Activated naive CD4-positive, alpha-beta T cell (primary cell): ENCODE measurements at places on chromosomes 7 and 10.

DNA sequence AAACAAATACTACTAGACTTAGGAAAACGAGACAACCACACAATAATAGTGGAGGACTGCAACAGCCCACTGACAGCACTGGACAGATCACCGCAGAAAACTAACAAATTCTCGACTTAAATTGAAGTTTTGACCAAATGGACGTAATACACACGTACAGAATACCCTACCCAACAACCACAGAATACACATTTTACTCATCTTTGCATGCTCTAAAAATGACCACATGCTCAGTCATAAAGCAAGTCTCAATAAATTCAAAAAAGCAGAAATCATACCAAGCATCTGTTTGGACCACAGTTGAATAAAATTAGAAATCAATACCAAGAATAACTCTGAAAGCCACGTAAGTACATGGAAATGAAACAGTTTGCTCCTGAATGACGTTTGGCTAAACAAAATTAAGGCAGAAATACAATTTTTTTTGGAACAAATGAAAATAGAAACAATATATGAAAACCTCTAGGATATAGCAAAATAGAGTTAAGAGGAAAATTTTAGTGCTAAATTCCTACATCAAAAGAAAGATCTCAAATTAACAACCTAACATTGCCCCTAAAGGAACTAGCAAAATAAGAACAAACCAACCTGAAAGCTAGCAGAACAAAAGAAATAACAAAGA lies 30.6 kb downstream of the MAPK8 start:
- no peak for DNase-seq

DNA sequence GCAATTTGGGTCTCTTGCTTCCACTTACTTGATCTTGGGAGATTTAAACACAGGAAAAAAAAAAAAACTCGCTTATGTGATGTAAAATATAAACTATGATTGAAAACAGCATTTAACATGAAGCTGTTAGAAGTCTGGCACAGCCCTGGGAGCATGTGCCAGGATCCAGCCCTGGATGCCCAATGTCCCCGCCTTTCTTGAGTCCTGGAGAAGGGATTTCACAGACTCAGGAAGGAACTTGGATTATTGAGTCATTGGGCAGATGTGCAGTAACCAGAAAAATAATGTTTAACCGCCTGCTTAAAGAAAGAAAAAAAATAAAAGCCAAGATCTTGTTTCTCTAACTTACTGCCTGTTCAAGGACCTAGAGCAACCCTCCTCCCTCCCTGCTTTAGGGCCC lies 3.7 kb upstream of the JCAD start:
- no peak for DNase-seq

DNA sequence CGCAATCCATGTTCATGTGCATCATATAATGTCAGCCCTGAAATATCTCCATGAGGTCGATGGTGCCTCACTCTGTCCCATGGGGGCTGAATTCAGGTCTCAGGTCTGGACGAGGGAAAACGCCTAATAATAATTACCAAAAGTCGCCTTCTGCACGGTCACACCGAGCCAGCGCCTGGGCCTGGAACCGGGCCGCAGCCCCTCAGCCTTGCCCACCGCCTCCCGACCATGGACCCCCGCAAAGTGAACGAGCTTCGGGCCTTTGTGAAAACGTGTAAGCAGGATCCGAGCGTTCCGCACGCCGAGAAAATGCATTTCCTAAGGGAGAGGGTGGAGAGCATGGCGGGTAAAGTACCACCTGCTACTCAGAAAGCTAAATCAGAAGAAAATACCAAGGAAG lies 18.8 kb upstream of the KLRG2 start:
- no peak for DNase-seq

- no peak for DNase-seq
Observed at GRCh38 chr10:128416231-128416630, 290.0 kb upstream of the MKI67 start.

DNA sequence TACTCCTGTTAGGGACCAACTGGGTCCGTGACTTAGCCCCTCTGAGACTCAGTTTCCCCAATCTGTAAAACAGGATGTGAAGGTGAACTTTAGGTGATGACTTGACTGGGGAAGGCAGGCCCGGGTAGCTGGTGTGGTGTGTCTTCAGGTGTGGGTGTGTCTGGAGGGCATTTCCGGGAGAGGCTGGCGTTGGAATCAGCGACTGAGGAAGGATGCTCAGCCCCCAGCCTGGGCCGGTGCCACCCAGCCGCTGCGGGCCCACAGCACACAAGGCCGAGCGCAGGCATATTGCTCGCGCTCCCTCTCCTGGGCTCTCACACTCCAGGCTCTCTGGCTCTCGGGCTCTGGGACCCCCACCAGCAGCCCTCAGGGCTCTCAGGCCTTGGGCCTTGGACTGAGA lies 31.7 kb upstream of the CNPY1 start:
- DNase-seq, result no peak

GRCh38 chr7:111092406-111093236 lies 1.7 kb downstream of the LRRN3 start:
- no peak for DNase-seq

- peak; percentile 4 for DNase-seq
Observed at GRCh38 chr7:23205909-23206767, 24.3 kb downstream of the NUP42 start.

DNA sequence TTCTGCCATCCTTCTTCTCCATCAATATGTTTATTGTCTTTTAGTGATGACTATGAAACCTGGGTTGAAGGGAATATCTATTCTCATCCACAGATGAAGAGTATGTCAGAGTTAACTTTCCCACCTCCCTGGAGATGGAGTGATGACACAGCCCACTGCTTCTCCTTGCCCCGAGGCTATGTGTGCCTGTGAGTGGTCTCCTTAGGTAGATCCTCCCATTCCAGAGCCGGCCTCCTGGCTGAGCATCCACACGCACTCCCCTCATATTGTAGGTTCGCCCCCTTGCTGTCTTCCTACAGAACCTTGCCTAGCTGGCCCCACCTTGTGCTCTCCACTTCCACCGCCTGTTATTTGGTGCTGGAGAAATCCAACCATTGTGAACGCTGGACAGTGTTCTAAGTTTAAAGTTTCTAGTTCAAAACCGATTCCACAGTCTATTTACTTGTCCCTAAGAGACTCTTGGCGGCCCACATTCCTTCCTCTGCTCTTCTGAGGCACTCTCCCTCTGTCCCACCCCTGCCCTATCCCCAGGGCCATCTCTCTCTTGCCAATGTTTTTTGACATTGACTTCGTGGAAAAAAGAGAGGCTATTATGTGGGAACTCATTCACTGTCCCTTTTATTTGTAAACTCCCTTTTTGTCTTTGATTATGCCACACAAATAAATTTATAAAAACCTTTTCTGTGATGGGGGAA lies 168.0 kb downstream of the ZNF438 start:
- no peak for DNase-seq

DNA sequence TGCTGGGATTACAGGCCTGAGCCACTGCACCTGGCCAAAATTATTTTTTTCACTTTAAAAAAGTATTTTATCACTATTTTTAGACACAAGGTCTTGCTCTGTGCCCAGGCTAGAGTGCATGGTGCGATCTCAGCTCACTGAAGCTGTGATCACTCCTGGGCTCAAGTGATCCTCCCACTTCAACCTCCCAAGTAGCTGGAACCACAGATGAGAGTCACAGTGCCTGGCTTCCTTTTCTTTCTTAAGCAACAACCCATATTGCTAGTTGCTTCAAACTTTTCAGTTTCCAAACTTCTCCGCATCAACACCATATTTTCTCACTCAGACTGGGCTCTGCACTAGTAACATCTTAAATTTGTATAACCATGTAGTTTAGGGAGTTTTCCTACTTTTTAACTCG lies 9.5 kb upstream of the SMC3 start:
- no peak for DNase-seq

DNA sequence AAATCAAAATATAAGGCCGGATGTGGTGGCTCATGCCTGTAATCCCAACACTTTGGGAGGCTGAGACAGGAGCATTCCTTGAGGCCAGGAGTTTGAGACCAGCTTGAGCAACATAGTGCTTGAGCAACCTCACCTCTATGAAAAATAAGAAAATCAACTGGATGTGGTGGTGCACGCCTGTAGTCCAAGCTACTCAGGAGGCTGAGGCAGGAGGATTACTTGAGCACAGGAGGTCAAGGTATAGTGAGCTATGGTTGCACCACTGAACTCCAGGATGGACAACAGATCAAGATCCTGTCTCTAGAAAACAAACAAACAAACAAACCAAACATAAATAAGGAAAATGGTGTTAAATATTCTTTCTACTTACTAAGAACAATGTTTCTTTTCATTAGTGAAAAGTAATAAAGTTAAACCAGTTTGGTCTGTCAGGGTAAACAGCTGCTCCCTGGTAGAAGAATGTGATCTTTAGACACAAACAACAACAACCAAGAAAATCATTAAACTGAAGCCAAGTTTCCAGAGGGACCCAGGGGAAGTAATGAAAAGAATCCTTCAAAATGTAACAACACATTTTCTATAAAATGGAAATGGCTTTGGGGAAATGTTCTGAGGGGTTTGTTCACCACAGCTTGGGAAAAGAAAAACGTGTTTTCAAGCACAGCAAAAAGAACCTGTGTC lies 17.5 kb upstream of the BAG3 start:
- no peak for DNase-seq

DNA sequence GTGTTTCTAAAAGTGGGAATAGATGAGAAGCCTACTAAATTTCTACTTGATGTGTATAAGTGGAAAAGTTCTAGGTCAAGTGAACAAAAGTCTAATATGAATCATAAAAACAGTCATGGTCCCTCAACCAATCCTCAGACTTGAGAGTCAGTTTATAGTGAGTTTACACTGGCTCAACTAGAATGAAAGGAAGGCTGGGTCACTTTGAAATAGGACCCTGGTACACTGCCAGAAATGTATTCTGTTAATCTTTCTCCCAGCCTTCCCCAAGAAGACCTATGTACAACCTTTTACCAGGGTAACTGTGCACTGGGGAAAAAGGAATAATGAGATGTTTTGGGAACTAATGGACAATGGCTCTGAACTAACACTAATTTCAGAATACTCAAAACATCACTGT lies 17.3 kb downstream of the ELMO1 start:
- DNase-seq, result no peak

- DNase-seq, result no peak
Observed at GRCh38 chr10:130400890-130401289, 264.7 kb downstream of the GLRX3 start.

DNA sequence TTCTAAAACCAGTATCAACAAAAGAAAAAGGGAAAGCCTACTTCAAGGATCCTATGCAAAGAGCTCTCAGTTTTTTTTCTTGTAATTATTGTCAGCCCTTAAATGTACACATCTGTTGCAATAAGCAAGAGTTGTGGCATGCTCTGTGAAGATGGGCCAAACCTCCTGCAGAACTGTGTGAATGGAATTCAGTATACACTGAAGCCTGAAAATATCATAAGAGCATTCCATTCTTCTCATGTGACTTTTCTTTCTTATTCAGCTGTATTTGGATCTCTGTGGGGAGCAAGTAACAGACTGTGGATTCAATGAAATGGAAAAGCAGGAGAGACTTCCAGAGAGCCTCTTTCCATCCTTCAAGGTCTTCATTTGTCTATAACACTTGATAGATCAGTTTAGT lies 130.7 kb downstream of the SAMD9 start:
- no peak for DNase-seq

DNA sequence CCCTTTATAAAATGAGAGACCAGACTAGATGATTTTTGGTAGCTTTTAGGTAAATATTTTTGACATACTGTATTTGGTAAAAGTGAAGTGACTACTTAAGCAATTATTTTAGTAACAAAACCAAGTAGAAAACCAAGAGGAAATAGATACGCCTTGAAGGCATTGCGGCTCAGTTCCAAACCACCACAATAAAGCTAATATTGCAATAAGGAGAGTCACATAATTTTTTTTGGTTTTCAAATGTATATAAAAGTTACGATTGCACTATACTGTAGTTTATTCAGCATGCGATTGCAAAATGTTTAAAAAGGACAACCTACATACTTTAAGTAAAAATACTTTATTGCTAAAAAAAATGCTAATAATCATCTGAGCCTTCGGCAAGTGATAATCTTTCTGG lies 581.7 kb upstream of the POT1 start:
- DNase-seq, result no peak

DNA sequence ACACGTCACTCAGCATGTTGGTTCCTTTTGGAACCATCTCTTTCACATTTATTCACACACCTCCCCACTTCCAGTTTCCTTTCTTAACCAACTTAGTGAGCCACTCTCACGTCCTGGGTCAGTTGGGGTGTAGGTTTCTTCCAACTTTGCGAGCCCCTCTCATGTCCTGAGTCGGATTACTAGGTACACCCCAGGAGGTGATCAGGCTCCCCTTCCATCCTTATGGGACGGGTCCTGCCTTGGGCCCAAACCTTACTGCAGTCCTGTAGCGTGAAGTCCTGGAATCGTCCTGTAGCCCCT lies 7.7 kb downstream of the ERV3-1 start:
- no peak for DNase-seq

DNA sequence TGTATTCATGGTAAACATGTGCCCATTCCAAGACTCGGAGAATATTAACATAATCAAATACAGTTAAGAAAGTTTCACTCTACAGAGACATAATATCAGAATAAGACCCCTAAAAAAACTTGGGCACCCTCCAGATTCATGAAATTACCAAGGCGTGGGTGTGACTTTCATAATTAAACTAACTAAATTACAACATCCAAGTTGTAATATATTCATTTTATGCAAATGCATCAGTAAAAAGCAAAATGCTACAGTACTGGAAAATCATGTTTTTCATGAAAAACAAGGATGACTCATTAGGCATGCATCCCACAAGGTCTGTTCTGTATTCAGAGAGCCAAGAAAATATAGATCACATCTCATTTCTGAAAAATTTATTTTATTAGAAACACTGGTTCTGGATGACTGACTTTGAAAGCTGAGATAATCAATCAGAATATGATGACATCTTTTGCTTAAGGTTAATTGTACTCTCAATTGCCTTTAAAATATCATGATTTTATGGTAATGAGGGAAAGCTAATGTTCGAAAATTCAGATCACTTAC lies 248.8 kb upstream of the SMIM30 start:
- no peak for DNase-seq

GRCh38 chr10:100282907-100283306 lies 3.6 kb downstream of the BLOC1S2 start:
- DNase-seq, result no peak

DNA sequence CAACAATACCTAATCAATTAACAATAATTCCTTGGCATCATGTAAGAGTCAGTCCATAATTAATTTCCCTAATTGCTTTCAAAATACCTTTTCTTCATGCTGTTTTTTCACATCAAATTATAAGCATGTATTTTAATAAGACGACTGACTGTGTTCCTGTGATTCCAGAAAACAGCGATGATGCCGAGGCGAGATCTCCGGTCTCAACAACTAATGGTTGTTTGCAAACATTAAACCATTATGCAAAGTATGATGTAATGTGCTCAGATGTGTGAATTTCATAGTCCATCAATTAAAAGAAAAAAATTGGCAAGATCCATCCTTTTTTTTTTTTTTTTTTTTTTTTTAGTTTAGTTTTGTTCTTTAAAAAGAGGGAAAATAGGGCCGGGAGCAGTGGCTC lies 44.5 kb upstream of the PIP4K2A start:
- DNase-seq, result no peak
